ENCODE measurements at places on chromosomes 1 and 21.

GRCh38 chr1:39996396-39997004, 41.6 kb downstream of the MFSD2A start:
- no peak for DNase-seq

DNA sequence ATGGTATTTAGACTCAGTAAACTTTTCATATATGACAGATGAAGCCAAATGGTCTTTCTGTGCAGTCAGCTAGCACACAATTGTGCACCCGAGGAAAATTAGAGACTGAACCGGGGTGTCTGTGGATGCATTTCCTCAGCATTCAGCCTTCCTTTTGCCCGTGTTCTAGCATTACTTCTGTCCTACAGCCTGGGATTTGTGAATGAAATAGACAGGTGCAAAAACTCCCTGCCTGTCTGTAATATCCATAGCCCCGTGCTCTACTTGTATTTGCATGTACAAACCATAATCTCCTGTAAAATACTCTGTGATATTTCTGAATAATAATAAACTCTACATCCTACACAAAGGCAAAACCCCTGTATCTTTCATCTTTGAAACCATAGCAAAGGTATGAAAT, 64.8 kb upstream of the LGALS8 start:
- no peak for DNase-seq

DNA sequence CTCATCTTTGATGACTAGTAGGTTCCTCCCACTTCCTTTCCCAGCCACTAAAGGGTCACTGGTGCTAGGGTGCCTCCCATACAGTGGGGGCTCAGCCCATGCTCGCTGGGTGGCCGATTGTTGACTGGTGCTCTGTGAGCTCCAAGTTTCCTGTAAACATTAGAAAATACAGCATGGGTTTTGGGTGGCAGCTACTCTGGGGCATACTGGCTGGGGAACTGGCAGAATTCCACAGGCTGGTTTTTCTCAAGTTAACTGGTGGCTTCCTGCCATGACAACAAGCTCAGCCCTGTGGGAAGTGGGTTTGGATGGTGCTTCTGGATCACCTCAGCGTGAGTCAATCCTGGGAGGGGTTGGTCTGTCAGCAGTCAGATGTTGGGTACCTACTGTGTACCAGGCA, 28.7 kb upstream of the CRNN start:
- DNase-seq = no peak

DNA sequence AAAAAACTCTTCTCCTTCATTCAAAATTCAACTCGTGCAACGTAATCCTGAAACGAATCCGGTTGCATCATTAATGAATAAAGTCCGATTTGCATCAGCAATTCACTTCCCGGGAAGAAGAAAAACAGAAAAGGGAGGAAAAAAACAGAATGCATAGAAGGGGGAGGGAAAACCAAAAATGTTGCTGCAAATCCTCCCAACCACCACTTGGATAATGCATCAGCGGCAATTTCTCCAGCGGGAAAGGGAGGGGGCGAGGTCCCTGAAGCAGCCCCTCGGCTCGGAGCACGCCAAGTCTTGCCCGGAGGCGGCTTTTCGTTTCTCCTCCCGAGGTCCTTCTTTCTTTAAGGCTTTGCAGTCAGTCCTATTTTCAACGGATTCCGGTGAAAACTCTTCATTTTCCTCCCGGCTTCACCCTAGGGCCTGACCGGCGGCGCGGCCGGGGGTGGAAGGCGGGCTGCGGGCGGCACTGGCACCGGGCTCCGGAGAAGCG, 723 bp downstream of the CDC42BPA start:
- no peak for DNase-seq

- no peak for DNase-seq
Measured at GRCh38 chr21:15207231-15207630, 142.4 kb upstream of the NRIP1 start.
